RCC 7860 (cell line): ENCODE measurements at places on chromosomes 13 and 19.

DNA sequence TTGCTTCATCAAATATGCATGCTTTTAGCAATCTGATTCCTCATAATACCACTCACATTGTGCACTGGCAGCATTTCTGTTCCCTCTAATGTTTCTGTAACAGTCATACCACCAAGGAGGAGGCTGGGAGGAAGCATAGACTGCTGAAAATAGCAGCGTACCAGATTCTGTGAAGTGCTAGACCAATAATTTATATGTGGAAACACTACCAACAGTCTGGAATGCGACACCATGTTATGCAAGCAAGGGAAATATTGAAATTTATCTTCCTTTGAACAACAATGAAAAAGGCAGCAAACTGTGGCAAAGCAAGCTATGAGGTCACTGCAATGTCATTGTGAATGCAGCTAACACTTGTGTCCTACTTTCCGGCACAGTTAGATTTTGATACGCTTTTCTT is 1388.0 kb downstream of the EFNB2 start:
- no peak for DNase-seq

GRCh38 chr13:22940090-22940710 is 240.6 kb upstream of the SGCG start:
- no peak for DNase-seq

GRCh38 chr13:25733696-25734435 is 317.9 kb downstream of the SHISA2 start:
- DNase-seq, result peak; percentile 32

DNA sequence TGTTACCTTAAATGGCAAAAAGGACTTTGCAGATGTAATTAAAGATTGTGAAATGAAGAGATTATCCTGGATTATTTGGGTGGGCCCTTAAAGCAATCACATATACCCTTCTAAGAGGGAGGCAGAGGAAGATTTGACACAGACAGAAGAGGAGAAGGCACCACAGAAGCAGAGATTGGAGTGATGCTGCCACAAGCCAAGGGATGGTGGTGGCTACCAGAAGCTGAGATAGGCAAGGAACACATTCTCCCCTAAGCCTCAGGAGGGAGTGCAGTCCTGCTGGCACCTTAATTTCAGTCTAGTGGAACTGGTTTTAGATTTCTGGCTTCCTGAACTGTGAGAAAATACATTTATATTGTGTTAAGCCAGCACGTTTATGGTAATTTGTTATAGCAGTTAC is 24.2 kb downstream of the DEDD2 start:
- no peak for DNase-seq

- DNase-seq, result no peak
Observed at GRCh38 chr13:32383836-32384618, 43.9 kb downstream of the N4BP2L1 start.

DNA sequence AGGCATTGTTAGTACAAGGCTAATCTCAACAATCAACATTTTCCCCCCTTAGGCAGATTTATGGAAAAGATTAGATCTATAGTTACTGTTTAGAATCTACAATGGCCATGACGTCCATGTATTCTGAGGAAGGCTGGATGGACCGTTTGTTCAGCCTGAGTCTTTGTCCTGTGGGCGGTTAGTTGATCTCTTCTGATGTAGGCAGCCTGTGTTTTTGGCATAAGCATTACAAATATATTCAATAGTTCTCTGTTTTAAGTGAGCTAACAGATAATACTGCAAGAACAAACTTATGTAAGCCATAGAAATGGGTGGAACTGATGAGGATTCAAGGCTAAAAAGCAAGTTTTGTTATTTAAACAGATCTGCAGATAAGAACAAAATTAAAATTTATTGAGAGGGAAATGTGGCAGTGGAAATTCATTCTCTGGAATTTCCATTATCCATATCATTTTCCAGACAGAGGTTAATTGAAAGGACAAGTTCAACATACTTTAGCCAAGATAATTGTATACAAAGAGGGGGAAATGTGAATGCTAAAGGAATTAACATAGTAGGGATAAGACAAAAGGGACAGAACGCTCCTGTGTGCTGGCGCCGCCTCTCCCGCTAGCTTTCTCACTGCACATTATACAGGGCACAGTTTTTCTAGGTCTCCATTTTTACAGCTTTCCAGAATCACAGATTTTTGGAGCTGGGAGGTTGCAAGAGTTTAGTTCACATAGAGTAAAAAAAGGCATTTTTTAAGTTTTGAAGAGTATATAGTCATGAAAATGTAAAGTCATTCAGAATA is 48.6 kb downstream of the FAM124A start:
- no peak for DNase-seq

DNA sequence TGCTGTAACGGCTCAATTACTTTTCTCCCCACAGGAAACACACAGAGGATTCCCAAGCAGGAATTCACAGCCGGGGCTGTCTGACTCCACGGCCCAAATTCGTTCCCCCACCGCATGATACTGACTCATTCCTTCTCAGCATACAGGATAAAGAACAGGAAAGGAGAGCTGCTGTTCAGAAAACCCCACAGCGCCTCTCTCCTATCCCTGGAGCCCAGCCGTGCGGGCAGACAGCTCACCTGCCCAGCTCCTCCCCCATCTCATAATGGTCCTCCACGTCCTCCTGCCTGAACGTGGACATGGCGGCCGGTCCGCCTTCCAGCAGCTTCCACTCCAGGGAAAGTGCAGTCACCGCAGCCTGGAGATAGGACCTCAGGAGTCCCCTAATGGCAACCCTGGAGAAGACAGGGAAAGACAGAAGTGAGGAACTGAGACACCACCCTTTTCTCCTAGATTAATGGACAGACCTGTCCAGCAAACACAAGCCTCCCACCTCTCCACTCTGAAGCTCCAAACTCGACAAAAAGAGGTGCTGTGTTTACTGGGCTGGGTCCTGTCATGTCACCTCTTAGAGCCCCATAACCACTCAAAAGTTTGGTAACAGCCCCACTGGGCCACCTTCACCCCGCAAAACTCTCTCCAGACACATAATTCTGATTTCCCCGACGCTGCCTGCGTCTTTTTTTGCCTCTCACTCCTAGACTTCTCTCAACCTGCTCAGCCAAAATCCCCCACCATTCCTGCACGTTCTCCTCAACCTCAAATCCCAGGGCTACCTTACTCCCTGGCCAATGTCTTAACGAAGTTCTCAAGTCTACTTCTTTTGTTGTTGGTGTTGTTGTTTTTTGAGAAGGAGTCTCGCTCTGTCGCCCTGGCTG is 1.2 kb downstream of the DAPK3 start:
- peak; percentile 97 for DNase-seq

DNA sequence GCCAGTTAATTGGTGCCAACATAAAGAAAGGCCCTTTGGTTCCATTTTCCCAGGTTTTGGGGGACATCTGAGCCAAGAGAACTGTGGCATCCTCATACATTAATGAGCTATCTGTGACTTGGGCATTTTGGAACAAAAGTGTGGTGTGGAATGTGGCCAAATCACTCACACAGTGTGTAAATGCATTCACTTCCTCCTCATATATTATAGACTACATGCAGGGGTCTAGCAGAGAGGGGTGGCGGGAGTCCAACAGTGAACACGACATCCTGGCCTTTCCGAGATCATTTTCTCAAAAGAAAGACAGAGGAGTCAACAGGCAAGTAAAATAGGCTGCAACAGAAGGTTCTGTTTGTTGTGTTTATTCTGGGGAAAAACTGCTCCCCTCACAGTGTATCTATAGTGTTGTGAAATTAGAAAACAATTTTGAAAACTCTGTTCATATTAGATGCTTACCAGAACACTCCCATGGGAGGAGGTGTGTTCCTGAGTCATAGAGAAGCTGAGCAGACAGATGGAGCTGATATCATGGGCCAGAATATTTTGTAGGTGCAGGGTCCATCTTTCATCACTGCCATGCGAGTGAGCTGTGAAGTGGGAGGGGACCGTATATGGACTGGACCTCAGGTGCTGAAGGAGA is 36.9 kb downstream of the PABPC3 start:
- DNase-seq, result no peak
